ENCODE measurements at places on chromosomes 13 and 19. TPM values are rescaled to one million over a fixed set of nuclear protein-coding genes. Genes with fewer than 3 reads are reported as not detected.

Gene NOP53
- total RNA-seq, result 58.2 TPM

Gene PLPP2
- 14.4 TPM for total RNA-seq

Gene PPP6R1
- 17.2 TPM for total RNA-seq

Gene CLEC4M
- not detected for total RNA-seq

Gene CGB5
- not detected for total RNA-seq

Gene CDC16
- total RNA-seq, result 41.2 TPM

Gene SMIM44
- total RNA-seq, result not detected

Gene PSG7
- total RNA-seq, result under 0.01 TPM

Gene PGLYRP1
- total RNA-seq, result not detected

Gene PLK5
- not detected for total RNA-seq

Gene ETV2
- 0.28 TPM for total RNA-seq

Gene ADGRE3
- not detected for total RNA-seq

Gene TNFSF9
- total RNA-seq, result 0.37 TPM

Gene PSG3
- not detected for total RNA-seq

Gene DIRAS1
- total RNA-seq, result 2.7 TPM

Gene GAS6
- total RNA-seq, result 125 TPM

Gene GRIN2D
- 0.18 TPM for total RNA-seq

Gene PRR36
- not detected for total RNA-seq

Gene LRRC4B
- total RNA-seq, result 0.14 TPM

Gene SLC10A2
- not detected for total RNA-seq

Gene ZNF534
- total RNA-seq, result not detected

Gene RUVBL2
- 201 TPM for total RNA-seq

Gene SIGLEC14
- total RNA-seq, result not detected

Gene PRR20B
- total RNA-seq, result not detected

Gene CERS1
- 0.85 TPM for total RNA-seq

Gene ZNF625
- 12.5 TPM for total RNA-seq

Gene KLHL1
- not detected for total RNA-seq

Gene UBL3
- 8.4 TPM for total RNA-seq

Gene NLRP7
- total RNA-seq, result not detected

Gene LPAR6
- 7.3 TPM for total RNA-seq

Gene LGALS14
- not detected for total RNA-seq

Gene CEBPA
- 0.57 TPM for total RNA-seq

Gene NKPD1
- 0.14 TPM for total RNA-seq

Gene KLC3
- under 0.01 TPM for total RNA-seq

Gene ZNF708
- 3.8 TPM for total RNA-seq

Gene ACP5
- total RNA-seq, result 1.3 TPM

Gene PEAK3
- total RNA-seq, result not detected

Gene PRSS57
- not detected for total RNA-seq

Gene TRIP10
- 46.7 TPM for total RNA-seq

Gene KLF5
- 0.37 TPM for total RNA-seq

Gene PODNL1
- total RNA-seq, result 2.1 TPM
